ENCODE measurements at places on chromosomes 5 and 9.
A peak's percentile ranks its signal among the peaks of the same experiment; 100 is the strongest.

DNA sequence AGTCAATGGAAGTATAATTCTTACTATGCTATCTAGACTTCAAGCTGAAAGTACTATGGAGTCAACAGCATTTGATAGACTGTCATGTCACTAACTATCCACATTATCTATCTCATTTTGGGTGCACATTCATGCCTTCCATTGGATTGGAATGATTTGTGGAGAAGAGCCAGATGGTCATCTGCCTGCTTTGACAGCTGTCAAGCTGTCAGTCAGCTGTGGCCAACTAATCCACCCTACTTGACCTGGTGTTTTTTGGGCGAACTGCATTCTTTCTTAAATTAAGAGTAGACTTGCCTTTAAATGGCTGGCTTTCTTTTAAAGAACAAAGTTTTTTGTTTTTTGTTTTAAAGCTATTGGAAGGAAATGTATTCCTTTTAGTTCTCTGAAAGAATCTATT is 151.5 kb downstream of the DCP2 start:
- DNase-seq: no peak

GRCh38 chr5:137357436-137357835 is 141.7 kb downstream of the SPOCK1 start:
- no peak for DNase-seq

DNA sequence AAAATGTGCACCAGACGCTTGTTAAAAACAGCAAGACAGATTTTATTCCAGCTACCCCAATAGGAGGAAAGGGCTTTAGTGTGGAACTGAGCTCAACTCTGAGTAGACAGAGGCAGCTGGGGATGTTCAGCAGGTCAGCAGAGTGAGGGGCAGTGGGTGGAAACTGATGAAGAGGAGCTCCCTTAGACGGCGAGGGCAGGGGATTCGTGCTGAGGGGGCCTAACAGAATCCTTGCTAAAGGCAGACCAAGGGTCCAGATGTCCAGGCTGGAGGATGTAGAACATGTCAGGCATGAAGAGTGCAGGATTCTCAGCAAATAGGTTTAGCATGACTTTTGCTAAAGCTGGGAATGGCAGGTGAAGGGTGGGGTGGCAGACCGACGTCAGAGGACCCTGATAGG is 71.9 kb upstream of the OLFM1 start:
- DNase-seq: no peak

GRCh38 chr9:107827304-107827703 is 337.7 kb upstream of the KLF4 start:
- peak; percentile 78 for DNase-seq

DNA sequence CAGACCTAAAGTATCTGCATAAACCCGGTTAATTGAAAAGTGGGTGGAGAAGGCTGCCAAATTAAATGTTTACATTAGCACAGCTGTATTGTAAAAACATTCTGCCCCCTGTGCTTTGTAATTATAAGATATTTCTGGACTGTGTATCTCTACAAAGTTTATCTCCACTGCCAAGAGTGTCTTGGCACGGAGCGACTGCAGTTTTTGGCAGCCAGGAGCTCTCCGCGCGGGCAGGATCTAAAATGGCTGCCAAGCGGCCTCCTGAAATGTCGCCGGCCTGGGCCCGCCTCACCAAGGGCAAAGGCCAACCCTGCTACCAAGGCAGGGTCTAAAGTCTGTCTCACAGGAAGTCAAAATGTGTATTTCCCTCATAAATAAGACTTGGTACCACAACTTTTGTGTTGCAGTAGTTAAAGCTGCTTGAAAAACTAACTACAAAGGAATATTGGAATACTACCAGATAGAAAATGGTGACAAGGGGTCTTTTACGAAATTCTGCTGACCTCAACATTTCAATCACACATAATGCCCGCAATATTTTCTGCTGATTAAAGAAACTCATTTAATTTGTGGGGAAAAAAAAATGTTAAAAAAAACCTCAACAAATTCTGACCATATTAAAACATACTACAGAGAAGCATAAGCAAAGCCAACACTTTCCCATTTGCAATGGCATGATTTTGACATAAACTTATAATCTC is 110.4 kb downstream of the NFIB start:
- DNase-seq: no peak

GRCh38 chr5:142611154-142611553 is 74.7 kb downstream of the FGF1 start:
- DNase-seq: peak; percentile 68

DNA sequence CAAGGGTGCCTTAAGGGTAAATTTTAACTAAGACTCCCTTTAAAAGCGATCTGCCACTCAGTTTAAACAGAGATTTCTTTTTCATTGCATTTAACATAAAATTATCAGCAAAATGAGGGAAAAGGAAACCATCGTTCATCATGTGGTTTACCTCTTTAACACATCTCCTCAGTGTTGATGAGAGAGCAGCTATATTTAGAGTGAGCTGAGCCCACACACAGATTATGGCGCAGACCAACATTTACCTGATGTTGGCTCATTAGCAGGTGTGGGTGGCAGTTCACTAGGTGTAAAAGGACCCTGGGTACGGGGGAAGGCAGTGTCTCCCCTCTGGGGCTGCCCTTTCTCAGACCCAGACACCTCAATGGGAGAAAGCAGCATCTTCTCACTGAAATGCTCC is 149.8 kb downstream of the ENTREP1 start:
- no peak for DNase-seq

- DNase-seq: no peak
These were observed 311.3 kb upstream of the GRIN3A start for GRCh38 chr9:102049586-102050246.

DNA sequence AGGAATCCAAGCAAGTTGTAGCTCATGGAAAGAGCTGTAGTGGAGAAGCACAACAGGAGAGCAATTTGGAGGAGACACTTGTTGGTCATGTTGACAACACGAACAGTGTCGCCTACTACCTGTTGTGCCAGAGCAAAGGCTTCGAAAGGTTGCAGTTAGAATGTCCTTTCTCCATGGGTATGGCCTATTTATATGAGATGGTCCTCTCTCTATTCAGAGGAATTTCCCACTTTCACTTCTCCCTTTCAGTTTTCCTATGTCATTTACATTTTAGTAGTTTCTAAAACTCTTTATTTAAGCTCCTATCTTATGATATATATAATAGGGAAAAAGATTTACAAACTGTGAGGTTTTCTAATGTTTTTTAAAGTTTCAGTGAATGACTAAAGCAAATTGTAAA is at the start of gene IFNB1:
Gene IFNB1 (minus strand): TSS at position 162 of the 400 bp plus-strand sequence. CDS start 73 bp downstream, at position 89.
- DNase-seq: no peak

- DNase-seq: no peak
These were observed 1425.8 kb upstream of the C9orf72 start for GRCh38 chr9:28999057-28999456.

GRCh38 chr5:3605298-3606010 is 9.8 kb downstream of the IRX1 start:
- DNase-seq: no peak

DNA sequence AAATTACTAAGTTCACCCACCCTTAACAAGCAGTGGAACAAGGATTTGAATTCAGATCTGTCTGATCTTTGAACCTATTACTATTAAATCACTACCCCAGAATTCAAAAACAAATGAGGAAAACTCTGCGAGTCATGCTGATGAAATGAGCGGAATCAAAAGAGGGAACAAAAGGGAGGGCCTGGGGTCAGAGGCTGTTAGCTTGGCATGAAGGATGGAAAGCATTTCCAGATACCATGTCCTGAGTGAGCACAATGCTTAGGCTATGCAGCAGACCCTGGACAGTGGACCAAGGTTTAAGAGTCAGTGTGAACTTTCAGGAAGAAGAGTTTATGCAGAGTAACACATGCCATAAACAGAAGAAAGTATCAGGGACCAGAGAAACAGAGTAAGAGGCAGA is 30.5 kb downstream of the GRIA1 start:
- no peak for DNase-seq
